ENCODE measurements at places on chromosomes 2 and 18. TPM values are rescaled to one million over a fixed set of nuclear protein-coding genes. Genes with fewer than 3 reads are reported as not detected.

CPLX4 gene
- not detected for total RNA-seq

WNT6 gene
- not detected for total RNA-seq

RGPD6 gene
- total RNA-seq: 32.3 TPM

TRIP12 gene
- total RNA-seq: 181 TPM

KIAA2012 gene
- total RNA-seq: not detected

LAMA1 gene
- total RNA-seq: 0.20 TPM

CXCR1 gene
- not detected for total RNA-seq

SKOR2 gene
- not detected for total RNA-seq

Measured in lung microvascular endothelial cell (primary cell).